Activated T-cell treated with anti-CD3 and anti-CD28 coated beads for 24 hours (primary cell): ENCODE measurements at places on chromosomes 16 and 17.

DNA sequence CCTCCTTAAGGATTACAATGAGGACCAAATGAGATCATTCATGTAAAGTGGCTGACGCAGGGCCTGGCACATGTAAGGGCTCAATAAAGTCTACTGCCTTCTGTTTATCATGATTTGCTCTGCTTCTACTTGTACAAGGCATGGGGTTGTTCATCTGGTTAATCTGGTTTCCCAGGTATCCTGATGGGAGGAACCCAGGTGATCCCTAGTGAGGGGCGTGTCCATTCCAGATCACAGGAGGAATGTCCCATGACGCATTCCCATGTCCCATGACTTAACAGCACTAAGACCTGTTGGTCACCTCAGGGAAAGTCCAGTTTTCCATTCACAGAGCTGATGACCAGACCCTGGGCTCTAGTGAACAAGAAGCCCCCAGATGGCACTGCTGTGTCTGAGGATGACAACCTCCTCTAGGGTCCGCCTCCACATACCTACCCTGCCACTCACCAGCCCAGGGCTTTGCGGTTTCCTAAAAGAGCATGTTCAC, 11.5 kb upstream of the TPPP3 start:
- DNase-seq: no peak

GRCh38 chr16:65336160-65336559, 214.3 kb upstream of the CDH11 start:
- no peak for DNase-seq

DNA sequence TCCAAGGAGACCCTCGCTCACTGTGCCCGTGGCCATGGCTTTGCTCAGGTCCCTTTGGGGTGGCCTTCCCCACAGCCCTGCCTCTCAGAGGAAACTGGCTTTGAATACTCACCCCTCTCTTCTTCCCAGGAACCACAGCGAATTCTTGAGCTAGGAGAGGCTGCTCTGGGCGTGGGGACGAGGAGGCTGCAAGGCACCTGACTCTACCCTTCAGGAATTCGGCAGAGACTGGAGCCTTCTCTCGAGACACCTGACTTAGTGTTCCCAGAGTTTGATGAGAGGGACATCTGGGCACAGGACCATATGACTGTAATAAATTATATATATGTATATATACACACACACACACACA, 6.2 kb downstream of the LLGL2 start:
- no peak for DNase-seq

DNA sequence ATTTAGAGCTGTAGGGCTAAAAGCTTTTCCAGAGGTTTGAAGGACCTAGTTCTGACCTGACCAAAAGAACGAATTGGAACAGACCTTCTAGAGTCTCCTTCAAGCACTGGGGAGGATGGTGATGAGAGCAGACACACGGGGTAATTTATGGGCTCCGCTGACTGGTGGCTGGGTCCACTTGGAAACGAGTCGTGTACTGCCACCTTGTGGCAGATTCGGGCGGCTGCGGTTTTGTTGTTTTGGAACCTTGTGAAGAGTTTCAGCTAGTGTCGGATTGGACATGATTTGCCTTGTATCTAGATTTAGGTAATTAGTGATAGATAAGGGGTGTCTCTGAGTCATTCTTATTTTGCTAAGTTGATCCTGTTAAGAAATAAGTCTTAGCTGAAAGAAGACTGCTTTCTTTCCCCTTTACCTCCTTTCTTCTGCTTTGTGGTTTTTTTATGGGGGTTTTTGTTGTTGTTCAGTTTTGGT, 98.9 kb downstream of the AATF start:
- peak; percentile 73 for DNase-seq

- no peak for DNase-seq
Measured at GRCh38 chr16:81532491-81533174, 88.0 kb downstream of the CMIP start.

GRCh38 chr16:87207965-87208364, 109.2 kb downstream of the C16orf95 start:
- DNase-seq: no peak
